ENCODE measurements at places on chromosomes 1 and 21. TPM values are rescaled to one million over a fixed set of nuclear protein-coding genes. Genes with fewer than 3 reads are reported as not detected.

GRCh38 chr1:217484871-217485270 lies 146.0 kb downstream of the GPATCH2 start:
- H3K4me1 ChIP-seq = no peaks in the 10 kb centered on the region
- H3K27ac ChIP-seq = no peak overlapping the region
- no peak overlapping the region for H3K4me3 ChIP-seq
- H3K27me3 ChIP-seq = no peaks in the 10 kb centered on the region

- H3K36me3 ChIP-seq = no peaks in the 10 kb centered on the region
- H3K4me3 ChIP-seq = no peak overlapping the region
- H3K27me3 ChIP-seq = no peaks in the 10 kb centered on the region
- DNase-seq = no peak
These were observed 25.5 kb downstream of the RGS7 start for GRCh38 chr1:241331328-241332036.

DNA sequence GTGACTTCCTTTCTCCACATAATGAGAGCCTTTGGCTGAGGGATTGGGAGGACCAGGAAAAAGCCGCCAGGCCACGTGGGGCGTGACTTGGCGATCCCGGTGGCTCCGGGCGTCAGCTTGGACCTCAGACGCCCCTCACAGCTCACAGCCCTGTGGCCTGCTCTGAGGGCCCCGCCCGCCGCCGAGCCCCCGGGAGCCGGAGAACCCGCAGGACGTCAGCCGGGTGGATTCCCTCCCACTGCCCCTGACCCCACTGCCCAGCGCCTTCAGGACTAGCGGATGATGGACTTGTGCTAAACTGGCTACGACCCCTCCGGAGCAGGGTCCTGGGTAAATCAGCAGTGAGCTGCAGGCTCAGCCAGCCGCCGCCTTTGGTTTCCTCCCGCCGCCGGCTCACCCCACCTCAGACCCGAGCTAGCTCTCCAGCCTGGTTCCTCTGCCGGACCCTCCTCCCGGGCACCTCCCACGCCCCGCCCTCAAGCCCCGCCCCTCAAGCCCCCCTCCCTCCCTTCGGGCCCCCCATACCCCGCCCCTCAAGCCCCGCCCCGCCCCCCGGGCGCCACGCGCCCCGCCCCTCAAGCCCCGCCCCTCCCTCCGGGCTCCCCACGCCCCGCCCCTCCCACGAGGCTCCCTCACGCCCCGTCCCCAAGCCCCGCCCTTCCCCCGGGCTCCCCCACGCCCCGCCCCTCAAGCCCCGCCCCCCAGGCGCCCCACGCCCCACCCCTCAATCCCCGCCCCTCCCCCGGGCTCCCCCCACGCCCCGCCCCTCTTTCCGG lies 10.0 kb upstream of the FAAP20 start:
- no peak overlapping the region for H3K4me3 ChIP-seq
- H3K4me1 ChIP-seq = no peaks in the 10 kb centered on the region
- H3K36me3 ChIP-seq = no peaks in the 10 kb centered on the region
- DNase-seq = peak; percentile 96

DNA sequence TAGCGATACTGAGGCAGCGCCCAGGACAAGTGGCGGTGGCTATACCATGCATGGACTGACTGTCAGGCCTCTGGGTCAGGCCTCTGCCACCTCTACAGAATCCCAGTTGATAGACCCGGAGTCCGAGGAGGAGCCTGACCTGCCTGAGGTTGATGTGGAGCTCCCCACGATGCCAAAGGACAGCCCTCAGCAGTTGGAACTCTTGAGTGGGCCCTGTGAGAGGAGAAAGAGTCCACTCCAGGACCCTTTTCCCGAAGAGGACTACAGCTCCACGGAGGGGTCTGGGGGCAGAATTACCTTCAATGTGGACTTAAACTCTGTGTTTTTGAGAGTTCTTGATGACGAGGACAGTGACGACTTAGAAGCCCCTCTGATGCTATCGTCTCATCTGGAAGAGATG lies 3.2 kb upstream of the IL10RB start:
- H3K4me3 ChIP-seq = no peak overlapping the region
- H3K27ac ChIP-seq = no peak overlapping the region
- H3K27me3 ChIP-seq = no peaks in the 10 kb centered on the region
- no peaks in the 10 kb centered on the region for H3K36me3 ChIP-seq

DNA sequence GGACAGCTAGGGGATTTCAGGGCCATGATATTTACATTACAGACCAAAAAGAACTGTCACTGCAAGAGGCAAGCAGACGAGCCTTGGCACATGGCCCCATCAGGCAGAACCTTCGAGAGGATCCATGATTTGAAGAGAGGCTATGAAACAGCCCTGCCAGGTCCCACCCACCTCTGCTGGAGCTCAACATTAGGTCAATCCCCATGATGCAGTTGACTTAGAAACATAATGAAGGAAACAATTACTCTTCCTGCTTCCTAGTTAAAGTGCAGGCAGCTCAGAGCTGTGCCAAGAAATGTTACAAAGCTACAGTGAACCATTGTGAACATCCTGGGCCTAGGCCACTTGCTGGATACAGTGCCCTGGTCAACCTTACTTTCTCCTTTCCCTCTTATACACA lies 41.7 kb upstream of the PTCH2 start:
- no peak overlapping the region for H3K4me3 ChIP-seq
- no peaks in the 10 kb centered on the region for H3K36me3 ChIP-seq
- no peaks in the 10 kb centered on the region for H3K27me3 ChIP-seq

DNA sequence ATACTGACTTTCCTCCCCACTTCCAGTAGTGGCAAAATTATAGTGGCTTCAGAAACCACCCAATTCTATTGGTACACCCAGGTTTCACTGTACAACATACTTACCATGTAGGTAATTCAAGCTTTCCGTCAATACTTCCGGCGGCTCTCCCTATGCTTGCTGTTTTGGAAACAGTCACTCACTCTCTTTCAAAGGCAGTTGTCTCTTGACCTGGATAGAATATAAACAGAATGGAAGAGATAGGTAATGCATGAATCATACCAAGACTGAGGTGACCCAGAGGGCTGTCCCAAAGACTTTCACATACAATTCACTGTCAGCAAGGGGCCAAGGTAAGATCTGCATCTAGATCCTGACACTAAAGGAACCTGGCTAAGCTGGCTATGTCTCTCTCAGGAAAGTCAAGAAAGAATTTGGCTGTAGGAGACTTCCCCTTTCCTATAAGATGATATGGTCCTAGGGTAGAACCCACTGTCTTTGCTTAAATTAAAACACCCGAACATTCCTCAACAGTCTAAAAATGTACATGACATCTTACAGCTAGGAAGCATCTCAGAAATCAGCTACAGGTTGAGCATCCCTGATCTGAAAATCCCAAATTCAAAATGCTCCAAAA lies 59.6 kb downstream of the LUZP1 start:
- no peak for DNase-seq
- no peak overlapping the region for H3K27ac ChIP-seq
- H3K4me3 ChIP-seq = no peak overlapping the region
- peaks cover 2% of the 10 kb centered on the region for H3K36me3 ChIP-seq
- H3K4me1 ChIP-seq = peaks cover 5% of the 10 kb centered on the region

DNA sequence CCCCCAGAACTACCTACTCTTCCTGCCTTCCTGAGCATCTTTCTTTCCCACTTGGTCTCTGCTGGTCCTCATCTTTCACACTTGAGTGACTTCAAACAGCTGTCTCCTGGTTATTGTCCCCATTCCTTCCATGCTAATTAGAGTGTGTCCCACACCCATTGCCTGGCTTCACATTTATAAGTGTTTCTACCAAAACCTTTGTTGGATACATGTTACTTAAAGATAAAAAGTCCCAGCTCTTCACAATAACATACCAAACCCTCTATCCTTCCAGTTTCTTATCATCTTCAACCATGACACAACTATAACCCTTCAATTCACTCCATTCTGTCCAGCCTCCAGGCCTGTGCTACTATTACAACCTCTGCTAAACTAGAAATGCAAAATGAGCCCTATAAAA lies 41.0 kb downstream of the VCAM1 start:
- DNase-seq = no peak
- no peaks in the 10 kb centered on the region for H3K27me3 ChIP-seq
- H3K36me3 ChIP-seq = no peaks in the 10 kb centered on the region
- no peak overlapping the region for H3K27ac ChIP-seq

GRCh38 chr1:204623894-204624361 lies 61.6 kb downstream of the LRRN2 start:
- H3K4me1 ChIP-seq = no peaks in the 10 kb centered on the region
- DNase-seq = no peak
- no peaks in the 10 kb centered on the region for H3K27me3 ChIP-seq
- no peaks in the 10 kb centered on the region for H3K36me3 ChIP-seq

GRCh38 chr1:242770366-242770765 lies 245.9 kb upstream of the PLD5 start:
- DNase-seq = no peak
- H3K4me3 ChIP-seq = no peak overlapping the region
- no peaks in the 10 kb centered on the region for H3K27me3 ChIP-seq

DNA sequence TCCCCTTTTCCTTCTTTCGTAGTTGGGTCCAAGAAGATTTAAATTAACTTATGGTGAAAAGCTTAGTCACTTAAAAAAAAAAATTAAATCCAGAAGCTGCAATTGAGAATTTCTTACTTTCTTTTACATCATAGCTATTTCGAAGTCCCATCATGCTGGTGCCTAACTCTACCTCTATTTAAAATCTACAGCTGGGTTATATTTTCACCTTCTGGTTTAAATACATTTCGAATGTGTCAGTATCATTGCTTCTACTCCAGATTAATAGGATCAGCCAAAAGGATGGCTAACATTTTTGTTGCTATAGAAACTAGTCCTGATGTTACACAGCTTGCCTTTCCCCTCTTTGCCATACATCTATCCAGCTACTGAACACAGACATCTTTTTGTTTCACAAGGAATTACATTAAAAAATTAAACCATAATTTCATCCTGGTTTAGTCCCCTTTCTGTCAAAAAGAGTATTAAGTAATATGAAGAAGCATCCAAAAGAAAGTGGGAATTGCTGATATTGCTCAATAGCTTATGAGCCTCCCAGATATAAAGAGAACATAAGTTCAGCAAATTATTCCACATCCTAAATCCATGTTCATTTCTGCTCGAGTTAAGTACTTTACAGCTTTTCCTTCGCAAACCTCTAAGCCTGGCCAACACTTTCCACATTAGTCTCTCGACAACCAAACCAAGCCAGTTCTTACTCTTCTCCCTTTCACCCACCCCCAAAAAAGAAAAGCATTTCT lies 396.7 kb upstream of the DAB1 start:
- H3K4me1 ChIP-seq = no peaks in the 10 kb centered on the region
- no peaks in the 10 kb centered on the region for H3K27me3 ChIP-seq
- H3K27ac ChIP-seq = no peak overlapping the region

GRCh38 chr21:43853851-43854772 lies 10.9 kb upstream of the AGPAT3 start:
- H3K27ac ChIP-seq = no peak overlapping the region
- H3K27me3 ChIP-seq = no peaks in the 10 kb centered on the region
- no peaks in the 10 kb centered on the region for H3K36me3 ChIP-seq

DNA sequence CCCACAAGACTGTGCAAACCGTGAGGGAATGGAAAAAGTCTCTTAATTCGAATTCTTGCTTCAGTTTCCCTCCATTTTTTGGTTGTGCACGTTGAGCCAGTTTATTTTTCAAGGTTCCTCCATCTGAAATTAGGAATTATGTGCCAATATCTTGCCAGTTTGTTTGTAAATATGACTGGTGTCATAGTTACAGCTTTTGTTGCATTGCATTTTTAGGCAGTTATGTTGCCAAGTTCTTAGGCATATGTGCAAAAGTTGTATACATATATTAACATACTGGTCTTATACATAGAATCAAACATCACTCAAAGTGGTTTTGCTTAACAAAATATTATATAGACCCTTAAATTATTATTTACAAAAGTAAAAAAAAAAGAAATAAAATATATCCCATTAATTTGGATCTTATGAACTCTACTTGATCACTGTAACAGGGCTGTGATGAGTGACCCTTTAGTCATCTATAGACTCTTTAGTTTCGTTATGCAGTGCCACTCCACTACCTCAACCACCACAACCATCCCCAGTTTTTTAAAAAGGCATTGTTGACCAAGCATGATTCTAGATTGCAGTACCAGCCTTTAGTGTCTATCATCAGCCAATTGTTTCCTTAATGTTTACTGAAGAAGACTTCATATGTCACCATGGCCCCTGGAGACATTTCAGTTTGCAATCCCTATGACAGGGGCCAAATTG lies 20.9 kb upstream of the DYNLT5 start:
- H3K27ac ChIP-seq = no peak overlapping the region
- no peak overlapping the region for H3K4me3 ChIP-seq
- peaks cover 4% of the 10 kb centered on the region for H3K36me3 ChIP-seq
- no peaks in the 10 kb centered on the region for H3K27me3 ChIP-seq
- DNase-seq = no peak

GRCh38 chr1:237864338-237865244 lies 26.1 kb downstream of the ZP4 start:
- no peaks in the 10 kb centered on the region for H3K36me3 ChIP-seq
- H3K4me1 ChIP-seq = no peaks in the 10 kb centered on the region
- DNase-seq = peak; percentile 84
- no peak overlapping the region for H3K27ac ChIP-seq
- H3K27me3 ChIP-seq = no peaks in the 10 kb centered on the region

DNA sequence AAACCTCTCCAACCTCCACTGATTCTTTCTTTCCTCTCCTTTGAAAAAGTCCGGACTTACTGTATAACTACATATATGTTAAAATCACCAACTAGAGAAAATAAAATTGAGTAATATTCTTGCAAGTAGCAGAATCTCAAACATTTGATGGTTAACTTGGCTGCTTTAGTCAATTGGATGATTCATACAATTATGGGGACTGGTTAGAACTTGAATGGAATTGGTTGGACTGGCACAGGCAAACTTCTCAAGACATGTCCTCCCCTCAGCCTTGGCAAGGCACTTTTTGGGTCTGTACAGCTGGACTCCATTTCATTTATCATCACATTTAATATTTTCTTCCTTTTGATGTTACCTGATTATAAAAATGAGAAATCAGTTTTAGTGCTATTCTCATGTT lies 6.5 kb downstream of the WLS start:
- H3K4me1 ChIP-seq = no peaks in the 10 kb centered on the region
- no peaks in the 10 kb centered on the region for H3K36me3 ChIP-seq
- no peak for DNase-seq
- no peak overlapping the region for H3K4me3 ChIP-seq
- no peak overlapping the region for H3K27ac ChIP-seq
- no peaks in the 10 kb centered on the region for H3K27me3 ChIP-seq

DNA sequence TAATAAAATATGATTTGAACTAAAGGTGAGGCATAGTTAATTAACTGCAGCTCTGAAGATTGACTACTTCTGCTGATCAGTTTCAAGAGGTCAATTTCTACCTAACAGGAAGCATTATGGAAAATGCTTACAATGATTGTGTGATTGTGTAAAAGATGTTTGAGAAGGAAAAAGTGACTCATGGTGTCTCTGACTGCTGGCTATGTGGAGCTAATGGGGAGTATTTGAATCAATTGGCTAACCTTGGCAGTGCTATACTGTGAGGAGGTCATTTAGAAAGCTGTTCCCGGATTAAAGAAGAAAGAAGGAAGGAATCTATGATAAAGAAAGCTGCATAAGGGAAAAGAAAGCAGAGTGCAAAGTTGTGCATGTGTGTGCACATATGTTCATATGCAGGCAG lies 376.5 kb downstream of the ADGRL2 start:
- no peak overlapping the region for H3K27ac ChIP-seq
- no peaks in the 10 kb centered on the region for H3K4me1 ChIP-seq
- no peak overlapping the region for H3K4me3 ChIP-seq
- no peaks in the 10 kb centered on the region for H3K27me3 ChIP-seq
- DNase-seq = no peak
- H3K36me3 ChIP-seq = no peaks in the 10 kb centered on the region

Gene GUCA2B
- total RNA-seq = not detected

Gene LPAR3
- total RNA-seq = 0.10 TPM

Gene MYBPH
- total RNA-seq = not detected

Gene OR10J1
- total RNA-seq = not detected

Gene PCAT6
- total RNA-seq = 0.49 TPM

Gene AADACL3
- total RNA-seq = not detected

Gene SNX7
- total RNA-seq = 29.3 TPM

Gene GJA9
- not detected for total RNA-seq

Gene FNDC5
- 5.6 TPM for total RNA-seq

Gene AVPR1B
- not detected for total RNA-seq

All from aorta (tissue), 5 donors.